Kidney (tissue), 22 donors: ENCODE measurements at places on chromosomes 3 and 15. TPM values are rescaled to one million over a fixed set of nuclear protein-coding genes. Genes with fewer than 3 reads are reported as not detected.

The BUB1B gene
- total RNA-seq: 0.94 TPM

The HTR3E gene
- total RNA-seq: not detected

The AP3B2 gene
- 4.7 TPM for total RNA-seq

- no peak for DNase-seq
These were observed 66.3 kb upstream of the IQSEC1 start for GRCh38 chr3:13139471-13140065.

DNA sequence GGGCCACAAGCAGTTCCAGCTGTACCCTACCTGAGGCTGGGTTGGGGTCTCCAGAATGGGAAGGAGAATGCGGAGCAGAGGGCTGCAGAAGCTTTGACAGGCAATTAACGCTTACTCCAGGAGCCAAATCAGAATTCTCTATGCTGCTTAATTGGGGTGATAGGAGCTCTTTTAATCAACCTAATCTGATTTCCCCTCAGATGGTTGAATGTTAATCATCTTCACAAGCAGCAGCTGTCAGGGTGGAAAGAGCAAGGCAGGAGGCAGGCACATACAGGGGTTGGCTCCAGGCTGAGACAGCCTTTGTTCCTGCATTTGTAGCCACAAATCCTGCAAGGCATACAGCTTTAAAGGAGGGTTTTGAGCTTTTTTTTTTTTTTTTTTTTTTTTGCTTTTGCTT lies 2.6 kb downstream of the CILP start:
- no peak for DNase-seq

- no peak for DNase-seq
These were observed 63.2 kb downstream of the MEIS2 start for GRCh38 chr15:37037071-37037655.

- no peak for DNase-seq
These were observed 14.1 kb downstream of the MDFIC2 start for GRCh38 chr3:70298385-70298784.

- no peak for DNase-seq
These were observed 588.5 kb upstream of the TGFBR2 start for GRCh38 chr3:30017901-30018300.

DNA sequence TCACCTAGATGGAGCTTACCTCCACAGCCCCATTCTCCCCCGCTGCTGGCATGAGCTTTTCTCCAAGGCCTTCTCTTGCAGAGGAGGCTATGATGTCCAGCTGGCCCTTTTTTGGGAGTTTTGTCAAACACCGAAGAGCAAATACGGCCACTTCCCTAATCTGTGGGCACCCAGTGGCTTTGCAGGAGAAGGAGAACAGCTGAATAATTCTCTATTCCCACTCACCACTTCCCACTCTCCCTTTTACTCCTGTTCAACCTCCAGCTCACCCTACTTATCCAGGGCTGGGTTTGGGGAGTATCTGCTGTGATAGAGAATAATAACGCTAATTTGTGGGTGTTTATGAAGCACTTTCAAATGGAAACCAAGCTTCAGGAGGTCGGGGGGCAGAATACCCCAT lies 93.0 kb downstream of the AAGAB start:
- no peak for DNase-seq

GRCh38 chr3:111547631-111548030 lies 5.6 kb downstream of the CD96 start:
- DNase-seq: no peak

- DNase-seq: no peak
These were observed 441.3 kb upstream of the THBS1 start for GRCh38 chr15:39139431-39140059.

GRCh38 chr3:177286034-177286433 lies 88.8 kb upstream of the TBL1XR1 start:
- no peak for DNase-seq

GRCh38 chr3:178415384-178415783 lies 120.9 kb upstream of the KCNMB2 start:
- no peak for DNase-seq

DNA sequence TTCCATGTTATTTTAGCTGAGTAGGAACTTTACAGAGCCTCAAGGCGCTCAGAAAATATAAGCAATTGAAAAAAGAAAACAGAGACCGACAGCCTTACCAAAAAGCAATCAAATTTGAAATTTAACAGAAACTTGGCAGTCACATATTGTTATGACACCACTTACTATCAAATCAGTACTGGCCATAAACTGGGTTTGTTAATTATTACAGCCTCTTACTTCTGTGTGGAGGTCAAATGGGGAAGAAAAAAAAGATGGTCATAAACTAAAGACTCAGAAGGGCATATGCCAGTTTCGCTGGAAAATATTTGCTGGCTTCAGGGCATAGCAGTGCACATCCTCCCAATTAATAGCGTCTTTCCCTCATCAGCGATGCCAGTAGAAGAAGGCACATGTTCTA lies 45.5 kb upstream of the SUCLG2 start:
- DNase-seq: no peak

DNA sequence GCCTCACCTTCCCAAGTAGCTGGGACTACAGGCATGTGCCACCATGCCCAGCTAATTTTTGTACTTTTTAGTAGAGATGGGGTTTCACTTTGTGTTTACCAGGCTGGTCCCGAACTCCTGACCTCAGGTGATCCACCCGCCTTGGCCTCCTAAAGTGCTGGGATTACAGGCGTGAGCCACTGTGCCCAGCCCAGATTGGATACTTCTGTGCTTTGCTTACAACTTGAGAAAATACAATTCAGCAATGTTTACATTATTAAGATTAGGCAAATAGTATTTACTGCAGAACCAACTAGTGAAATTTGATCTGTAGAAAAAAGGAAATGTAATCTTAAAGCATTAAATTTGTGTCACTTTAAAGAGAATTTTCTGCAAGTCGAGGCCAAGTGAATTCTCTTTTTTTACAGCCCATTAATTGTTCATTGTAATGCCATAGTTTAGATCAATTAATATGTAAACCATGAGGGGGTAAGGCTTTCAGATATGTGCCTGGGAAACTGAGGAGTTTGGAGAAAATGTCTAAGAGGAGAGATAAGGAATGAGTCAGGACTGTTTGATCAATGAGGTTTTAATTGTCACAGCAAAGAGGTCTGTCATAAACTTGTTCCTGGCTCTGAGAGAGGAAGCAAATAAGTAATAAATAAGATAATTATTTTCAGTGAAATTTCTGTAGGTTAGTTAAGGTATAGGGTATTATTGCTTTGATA lies 15.3 kb downstream of the PYDC2 start:
- DNase-seq: no peak
